ENCODE measurements at places on chromosomes 2 and 18.

- DNase-seq: no peak
These were observed 245.6 kb downstream of the HDAC4 start for GRCh38 chr2:239154971-239155805.

DNA sequence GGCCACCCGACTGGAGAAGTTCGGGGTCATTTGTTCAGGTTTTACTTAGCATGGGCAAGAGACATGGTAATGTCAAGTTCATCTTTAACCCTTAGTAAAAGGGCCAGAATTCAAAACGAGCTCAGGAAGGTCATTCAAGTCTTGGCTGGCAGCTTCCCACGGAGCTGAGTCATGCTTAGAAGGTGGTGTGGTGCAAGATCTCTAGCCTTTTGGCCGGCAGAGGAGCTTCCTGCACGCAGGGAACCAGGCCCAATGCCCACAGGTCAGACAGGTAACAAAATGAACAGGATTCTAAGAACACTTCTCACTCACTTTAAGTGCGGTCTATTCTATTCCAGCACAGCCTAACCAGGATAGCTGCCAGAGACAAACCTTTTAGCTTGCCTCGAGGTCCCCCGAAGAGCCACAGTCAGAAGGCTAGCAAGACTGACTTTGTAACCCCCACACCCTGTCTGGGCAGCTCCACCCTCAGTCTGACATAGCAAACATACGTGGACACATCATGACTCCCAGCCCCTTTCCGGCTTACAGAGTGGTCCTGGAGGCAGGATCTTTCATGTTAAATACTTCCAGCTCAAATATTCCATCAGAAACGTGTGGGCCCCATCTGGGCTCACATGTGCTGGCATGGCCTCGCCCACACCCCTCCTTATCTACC lies 292.7 kb downstream of the BCL11A start:
- no peak for DNase-seq

GRCh38 chr2:62460175-62460574 lies 45.8 kb downstream of the TMEM17 start:
- DNase-seq: no peak

DNA sequence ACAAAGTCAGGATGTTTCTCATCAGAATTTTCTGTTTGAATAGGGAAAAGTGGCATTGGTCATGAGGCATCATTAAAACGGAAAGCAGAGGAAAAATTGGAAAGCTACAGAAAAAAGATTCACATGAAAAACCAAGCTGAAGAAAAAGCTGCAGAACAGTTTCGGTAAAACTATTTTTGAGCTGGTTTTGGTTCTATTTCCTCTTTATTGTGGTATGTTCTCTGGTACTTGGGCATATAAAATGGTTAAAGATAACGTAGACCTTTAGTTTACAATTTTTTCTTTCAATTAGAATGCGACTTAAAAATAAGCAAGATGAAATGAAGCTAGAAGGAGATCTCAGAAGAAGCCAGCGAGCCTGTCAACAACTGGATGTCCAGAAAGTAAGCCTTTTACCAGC lies 7.6 kb downstream of the GPATCH11 start:
- DNase-seq: no peak

- no peak for DNase-seq
These were observed 9.6 kb downstream of the PTGR3 start for GRCh38 chr18:75199327-75199726.

- DNase-seq: no peak
These were observed 11.3 kb downstream of the MLPH start for GRCh38 chr2:237498341-237498740.

GRCh38 chr18:65567372-65567771 lies 183.4 kb upstream of the CDH7 start:
- DNase-seq: no peak

DNA sequence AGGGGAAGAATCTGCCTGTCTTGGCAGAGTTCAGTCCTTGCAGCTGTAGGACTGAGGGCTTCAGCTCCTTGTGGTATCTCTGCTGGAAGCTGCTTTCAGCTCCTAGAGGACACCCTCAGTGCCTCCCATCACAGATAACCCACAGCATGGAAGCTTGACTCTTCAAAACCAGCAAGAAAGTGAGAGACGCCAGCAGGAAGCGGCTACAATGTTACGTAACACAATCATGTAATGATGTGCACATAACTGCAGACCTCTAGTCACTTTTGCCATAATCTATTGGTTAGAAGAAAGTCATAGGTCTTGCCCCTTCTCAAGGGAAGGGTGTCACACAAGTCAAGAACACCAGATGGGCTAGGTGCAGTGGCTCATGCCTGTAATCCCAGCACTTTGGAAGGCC lies 69.1 kb upstream of the AFF3 start:
- no peak for DNase-seq

DNA sequence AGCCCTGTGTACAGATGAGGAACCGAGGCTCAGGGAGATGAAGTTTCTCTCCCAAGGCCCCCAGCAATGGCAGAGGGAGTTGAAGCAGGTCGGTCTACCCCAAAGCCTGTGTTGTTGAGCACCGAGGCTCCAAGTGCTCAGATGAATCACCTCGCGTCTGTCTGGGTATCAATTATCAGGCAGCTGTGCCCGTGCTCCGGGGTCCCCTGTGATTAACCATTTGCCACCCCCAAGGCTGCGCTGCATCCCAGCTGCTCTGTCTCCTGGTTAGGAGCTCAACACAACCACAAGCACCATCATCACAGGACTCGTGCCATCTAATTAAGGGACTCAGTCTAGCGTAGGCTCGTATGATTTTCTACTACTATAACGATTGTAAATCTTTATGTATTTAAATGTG lies 27.1 kb downstream of the LIPG start:
- no peak for DNase-seq

GRCh38 chr2:167183931-167184330 lies 295.7 kb downstream of the XIRP2 start:
- no peak for DNase-seq

- no peak for DNase-seq
These were observed 78.2 kb downstream of the KCTD1 start for GRCh38 chr18:26470011-26470637.

GRCh38 chr2:30300456-30301221 lies 69.3 kb downstream of the LBH start:
- DNase-seq: no peak

DNA sequence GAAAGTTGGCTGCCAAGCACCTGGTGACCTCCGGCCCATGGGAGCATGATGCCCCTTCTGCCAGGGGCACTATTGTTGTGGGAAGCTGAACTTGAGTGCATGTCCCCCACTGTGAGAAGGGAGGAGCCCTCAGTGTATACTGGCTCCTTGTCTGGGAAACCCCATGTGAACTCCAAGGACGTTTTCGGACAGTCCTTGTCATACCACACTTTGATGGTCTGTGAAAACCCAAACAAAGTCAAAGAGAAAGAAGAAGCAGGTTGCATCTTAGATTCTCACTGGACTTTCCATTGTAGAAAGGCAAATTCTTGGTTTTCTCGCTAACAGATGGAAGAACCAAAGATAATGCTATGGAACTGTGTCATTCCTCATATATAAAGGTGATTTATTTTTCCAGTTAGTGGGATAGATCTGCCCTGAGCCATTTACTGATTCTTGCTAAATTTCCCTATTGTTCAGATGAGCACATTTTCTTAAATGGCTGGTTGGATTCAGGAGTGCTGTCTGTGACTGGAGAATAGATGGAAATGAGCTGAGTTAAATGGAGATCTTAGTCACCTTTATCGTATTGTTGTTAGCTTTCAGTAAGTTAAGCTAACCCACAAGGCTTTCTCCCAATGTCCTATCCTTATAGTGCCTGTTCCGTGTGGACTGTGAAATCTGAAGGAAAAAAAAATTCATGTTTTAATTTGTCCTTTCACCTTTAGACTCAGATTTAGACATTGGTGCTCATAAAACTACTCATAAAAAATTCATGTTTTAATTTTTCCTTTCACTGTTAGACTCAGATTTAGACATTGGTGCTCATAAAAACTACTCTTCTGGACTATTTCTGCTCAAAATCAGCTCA lies 166.6 kb downstream of the ACTR3 start:
- DNase-seq: no peak

- no peak for DNase-seq
These were observed 7.9 kb downstream of the DES start for GRCh38 chr2:219426068-219426443.

- no peak for DNase-seq
These were observed 238.0 kb upstream of the DOK6 start for GRCh38 chr18:69162649-69163048.

GRCh38 chr2:160494201-160494644 lies 616 bp upstream of the RBMS1 start:
- no peak for DNase-seq

- no peak for DNase-seq
These were observed 268.2 kb downstream of the RPIA start for GRCh38 chr2:88959480-88960204.

- no peak for DNase-seq
These were observed 1395.8 kb downstream of the LRP1B start for GRCh38 chr2:140734992-140735391.

DNA sequence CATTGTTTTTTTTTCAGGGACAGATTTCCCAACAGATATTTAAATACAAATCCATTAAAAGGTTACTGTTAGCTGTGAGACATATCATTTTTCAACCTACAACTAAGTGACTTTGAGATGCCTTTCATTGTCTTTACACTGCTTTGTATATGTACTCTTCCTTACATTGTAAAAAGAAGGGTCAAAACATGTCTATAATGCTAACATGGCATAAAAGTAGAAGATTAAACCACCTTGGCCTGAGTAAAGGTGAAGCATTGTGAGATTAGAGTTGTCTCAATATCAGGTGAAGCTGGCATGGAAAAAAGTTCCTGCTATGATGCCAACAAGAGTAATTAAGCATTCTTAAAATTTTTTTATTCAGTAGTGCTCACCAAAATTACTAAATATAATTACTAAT lies 1508.5 kb upstream of the NXPH2 start:
- DNase-seq: no peak

DNA sequence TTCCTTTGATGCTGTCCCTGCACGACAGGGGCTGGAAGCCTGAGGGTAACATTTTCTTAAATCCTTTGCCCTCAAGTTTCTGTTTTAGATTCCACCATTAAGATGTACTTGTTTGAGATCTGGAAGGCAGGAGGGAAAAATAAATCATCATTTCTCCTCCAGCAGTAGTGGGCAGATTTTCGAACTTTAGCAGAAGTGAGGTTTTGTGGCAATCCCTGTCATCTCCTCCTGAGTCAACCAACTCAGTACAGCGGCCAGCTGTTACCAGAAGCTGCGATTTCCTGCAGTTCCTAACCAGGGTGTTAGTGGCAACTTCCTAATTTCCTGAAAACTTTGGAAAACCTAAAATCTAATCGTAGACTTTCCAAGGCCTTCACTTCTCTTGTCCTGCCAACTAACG lies 517.2 kb upstream of the ACVR2A start:
- DNase-seq: no peak

- no peak for DNase-seq
These were observed 535.9 kb upstream of the VRK2 start for GRCh38 chr2:57510704-57511103.

- DNase-seq: no peak
These were observed 108.8 kb upstream of the TMEM200C start for GRCh38 chr18:6004119-6004518.

DNA sequence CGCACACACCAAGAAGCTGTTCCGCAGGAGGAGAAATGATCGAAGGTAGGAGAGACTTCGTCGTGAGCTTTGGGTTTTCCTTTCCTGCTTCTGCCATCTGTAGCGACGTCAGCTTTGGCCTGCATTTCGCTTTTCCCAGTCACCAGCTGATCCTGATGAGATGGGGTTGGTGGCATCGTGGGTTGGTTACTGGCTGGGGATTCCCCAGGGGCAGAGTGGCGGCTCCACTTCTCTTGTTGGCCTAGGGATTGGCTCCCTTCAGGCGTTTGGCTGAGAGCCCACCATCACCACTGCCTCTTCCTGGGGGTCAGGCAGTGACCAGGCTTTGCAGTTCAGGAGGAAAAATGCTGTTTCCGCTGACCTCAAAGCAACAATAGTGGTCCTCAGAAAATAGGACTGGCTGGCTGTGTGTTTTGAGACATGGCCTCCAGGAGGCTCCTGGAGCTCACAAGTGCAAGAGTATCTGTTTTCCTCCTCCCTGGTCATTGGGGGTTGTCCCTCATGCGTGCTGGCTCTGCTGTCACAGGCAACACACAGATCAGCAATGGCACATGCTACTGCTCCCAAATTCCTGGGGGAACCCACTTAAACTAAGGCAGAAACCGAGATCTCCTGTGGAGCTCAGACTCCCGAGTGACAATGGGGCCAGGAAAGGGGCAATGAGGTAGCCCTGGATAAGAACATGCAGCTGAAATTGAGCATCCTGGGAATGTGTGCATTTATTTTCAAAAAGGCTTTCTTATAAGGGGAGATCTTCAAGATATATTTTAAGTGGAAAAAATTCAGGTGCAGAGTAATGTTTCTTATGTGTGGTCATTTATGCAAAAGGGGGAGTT lies 173.0 kb downstream of the CTIF start:
- DNase-seq: no peak

DNA sequence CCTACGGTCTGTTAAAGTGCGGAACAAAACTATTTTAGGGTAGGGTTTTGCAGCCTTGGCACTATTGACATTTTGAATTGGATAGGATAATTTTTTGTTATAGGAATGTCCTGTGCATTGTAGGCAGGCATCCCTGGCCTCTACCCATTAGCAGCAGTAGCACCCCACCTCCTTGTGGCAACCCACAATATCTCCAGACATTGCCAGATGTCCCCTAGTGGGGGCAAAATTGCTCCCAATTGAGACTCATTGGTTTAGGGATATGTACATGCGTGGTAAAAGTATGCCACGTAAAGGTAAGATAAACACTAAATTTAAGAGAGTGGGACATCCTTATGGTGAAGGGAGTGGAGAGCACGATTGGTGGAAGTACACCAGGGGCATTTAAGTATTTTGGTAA lies 4.6 kb downstream of the MIB1 start:
- no peak for DNase-seq

DNA sequence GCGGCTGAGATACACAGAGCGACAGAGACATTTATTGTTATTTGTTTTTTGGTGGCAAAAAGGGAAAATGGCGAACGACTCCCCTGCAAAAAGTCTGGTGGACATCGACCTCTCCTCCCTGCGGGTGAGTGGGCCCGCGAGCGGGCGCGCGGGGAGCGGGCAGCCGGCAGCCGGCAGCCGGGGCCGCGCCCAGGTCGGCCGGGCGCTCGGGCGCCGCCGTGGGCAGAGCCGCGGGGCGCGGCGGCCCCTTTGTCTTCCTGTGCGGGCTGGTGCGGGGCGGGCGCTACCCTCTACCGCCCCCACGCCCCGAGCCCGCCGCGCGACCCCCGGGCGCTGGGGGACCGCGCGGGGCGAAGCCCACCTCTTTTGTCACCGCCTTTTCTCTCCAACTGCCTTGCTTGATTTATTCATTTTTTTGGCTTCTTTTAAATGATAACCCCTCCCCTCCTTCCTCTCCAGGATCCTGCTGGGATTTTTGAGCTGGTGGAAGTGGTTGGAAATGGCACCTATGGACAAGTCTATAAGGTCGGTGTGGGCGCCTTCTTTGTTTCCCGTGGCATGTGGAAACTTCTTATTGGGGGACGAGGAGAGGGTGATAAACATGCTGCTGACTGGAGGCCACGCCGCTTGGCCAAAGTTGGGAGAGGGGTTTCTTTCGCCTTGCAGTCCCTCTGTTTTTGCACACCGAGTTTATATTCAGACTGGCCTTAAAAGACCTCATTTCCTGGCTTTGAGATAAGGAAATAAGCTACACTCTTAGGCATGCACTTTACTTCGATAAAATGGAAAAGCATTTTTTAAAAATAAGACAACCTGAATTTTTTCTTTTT lies 722 bp downstream of the MAP4K4 start:
- DNase-seq: peak; percentile 20

Measured in activated gamma-delta T cell (primary cell).